Activated naive CD8-positive, alpha-beta T cell treated with anti-CD3 and anti-CD28 coated beads, Interleukin-2, amount 50 U/mL, for 24 hours (primary cell): ENCODE measurements at places on chromosomes 11 and 22.

DNA sequence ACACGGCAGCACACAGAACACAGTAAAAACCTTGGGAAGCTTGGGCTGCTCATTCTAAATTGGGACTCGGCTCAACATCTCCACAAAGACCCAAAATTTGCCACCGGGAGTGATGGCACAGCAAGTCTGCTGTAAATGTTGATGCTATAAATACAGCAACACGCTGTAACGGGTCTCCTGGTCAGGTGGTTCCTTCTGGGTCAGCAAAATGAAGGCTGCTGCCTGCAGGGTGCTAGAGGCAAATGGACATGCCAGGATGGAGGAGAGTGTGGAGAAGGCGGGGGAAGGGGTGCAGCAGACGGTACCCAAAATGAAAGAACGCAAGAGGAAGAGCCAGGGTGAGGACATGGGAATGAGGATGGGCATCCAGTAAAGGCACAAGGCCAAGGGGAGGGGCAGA lies 30.4 kb downstream of the MAFF start:
- no peak for DNase-seq

DNA sequence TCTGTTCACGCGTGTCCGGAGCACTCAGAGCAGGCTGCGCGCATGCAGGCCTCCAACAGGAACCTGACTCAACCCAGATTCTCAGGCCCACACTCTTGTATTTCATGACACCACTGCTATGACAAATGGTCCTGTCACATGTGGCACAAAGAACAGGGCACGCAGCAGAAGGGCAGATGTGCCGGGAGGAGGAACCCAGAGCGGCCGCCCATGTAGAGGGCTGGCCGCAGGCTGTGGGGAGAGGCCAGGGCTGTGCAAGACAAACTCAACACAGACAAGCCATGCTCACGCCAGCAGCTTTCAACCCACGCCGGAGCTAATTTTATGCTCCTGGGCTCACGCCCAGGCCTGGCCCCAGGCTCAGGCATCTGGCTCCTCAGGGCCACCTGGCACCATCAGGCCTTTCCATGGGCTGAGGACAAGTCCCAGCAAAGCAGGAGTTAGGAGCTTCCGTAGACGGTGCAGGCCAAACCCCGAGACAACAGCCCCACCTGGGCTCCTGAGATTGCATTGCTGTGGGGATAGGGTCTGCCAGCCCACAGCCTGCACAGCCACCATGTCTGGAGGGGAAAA lies 40.0 kb downstream of the DUSP8 start:
- DNase-seq, result no peak

- DNase-seq, result no peak
Measured at GRCh38 chr11:65558930-65559509, 861 bp upstream of the LTBP3 start.

GRCh38 chr22:26718905-26719304 lies 61.5 kb downstream of the MIAT start:
- no peak for DNase-seq

- no peak for DNase-seq
Measured at GRCh38 chr11:126359431-126360048, 4.1 kb downstream of the ST3GAL4 start.

- DNase-seq, result no peak
Measured at GRCh38 chr11:123483058-123483457, 53.0 kb downstream of the GRAMD1B start.

- DNase-seq, result no peak
Measured at GRCh38 chr22:21681566-21682370, 16.0 kb downstream of the PPIL2 start.

GRCh38 chr11:69524991-69525411 lies 43.5 kb downstream of the LINC01488 start:
- DNase-seq, result no peak

- DNase-seq, result no peak
Measured at GRCh38 chr11:99424313-99425084, 403.8 kb downstream of the CNTN5 start.

DNA sequence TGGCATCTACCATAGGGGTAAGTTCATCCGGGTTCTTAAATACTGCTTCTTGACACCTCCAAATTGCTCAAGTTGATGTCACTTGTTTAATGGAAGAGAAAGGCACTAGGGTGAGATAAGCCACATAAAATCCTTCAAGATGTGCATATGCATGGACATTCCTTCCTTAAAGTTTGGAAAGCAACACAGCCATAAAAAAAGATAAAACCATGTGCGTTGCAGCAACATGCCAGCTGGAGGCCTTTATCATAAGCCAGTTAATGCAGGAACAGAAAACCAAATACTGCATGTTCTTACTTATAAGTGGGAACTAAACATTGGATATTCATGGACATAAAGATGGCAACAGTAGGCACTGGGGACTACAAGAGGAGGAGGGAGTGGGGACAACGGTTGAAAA lies 8.0 kb upstream of the IL18BP start:
- no peak for DNase-seq

- DNase-seq, result no peak
Measured at GRCh38 chr22:30325724-30326254, 952 bp downstream of the TBC1D10A start.

DNA sequence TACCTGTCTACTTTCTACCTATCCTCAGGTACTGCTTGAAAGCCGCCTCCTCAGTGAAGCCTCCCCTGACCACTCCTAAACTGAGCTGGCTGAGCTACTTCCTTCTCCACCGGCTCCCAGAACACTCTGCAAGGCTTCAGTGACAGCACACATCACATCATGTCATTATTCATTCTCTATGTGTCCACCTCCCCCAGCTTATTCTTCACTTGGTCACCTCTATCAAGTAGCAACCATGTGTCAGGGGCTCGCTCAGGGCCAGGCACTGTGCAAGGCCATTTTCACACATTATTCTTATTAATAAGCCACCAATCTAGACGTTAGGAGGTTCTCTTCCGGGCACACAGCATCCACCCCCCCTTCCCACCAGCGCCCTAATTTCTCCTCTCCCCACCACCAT lies 3.7 kb upstream of the ELFN2 start:
- DNase-seq, result no peak

- no peak for DNase-seq
Measured at GRCh38 chr11:132999516-132999915, 532.8 kb downstream of the OPCML start.

- no peak for DNase-seq
Measured at GRCh38 chr11:65851083-65851579, 6.8 kb downstream of the CFL1 start.

- no peak for DNase-seq
Measured at GRCh38 chr11:94504689-94505293, 7.5 kb upstream of the C11orf97 start.

DNA sequence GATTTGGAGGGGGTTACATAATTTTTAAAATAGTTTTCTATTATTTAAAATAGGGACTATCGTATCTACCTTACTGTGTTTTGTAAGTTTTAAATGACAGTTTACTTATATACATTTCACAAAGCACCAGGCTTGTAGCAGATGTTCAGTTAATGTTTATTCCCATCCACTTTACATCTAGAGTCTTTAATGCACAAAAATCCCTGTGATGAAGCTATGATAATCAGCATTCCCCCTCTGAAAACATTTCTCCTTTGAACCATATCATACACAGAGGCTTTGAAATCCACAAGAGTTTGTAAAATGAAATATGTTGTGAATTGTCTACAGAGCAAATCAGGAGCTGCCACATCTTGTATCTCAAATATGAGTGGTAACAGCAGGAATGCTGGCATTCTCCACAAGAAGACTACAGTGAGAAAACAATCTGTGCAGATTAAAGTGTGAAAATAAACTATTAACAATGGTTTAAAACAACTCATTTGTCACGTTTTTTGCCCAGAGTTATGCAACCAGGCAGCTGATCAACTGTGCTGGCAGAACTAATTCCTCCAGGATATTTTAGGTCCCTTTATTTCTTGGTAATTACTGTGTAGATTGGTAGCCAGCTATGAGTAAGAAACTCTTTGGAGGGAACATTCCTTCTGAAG lies 699.1 kb upstream of the ARHGAP42 start:
- DNase-seq, result no peak
